Activated T-cell treated with anti-CD3 and anti-CD28 coated beads, Interleukin-2, amount 50 U/mL, for 4 hours (primary cell): ENCODE measurements at places on chromosomes 6 and 20.

DNA sequence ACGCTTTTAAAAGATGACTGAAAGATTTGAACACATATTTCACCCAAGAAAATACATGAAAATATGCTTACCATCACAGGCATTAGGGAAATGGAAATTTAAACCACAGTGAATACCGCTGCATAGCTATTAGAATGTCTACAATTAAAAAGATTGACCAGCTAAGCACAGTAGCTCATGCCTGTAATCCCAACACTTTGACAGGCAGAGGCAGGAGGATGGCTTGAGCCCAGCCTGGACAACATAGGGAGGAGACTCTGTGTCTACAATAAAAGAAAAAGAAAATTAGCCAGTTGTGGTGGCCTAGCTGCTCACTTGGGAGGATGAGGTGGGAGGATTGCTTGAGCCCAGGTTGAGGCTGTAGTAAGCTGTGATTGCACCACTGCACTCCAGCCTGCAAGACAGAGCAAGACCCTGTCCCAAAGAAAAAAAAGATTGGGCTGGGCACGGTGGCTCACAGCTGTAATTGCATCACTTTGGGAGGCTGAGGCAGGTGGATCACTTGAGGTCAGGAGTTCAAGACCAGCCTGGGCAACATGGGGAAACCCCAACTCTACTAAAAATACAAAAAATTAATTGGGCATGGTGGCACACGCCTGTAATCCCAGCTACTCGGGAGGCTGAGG, 163.7 kb upstream of the AKAP12 start:
- DNase-seq = no peak

DNA sequence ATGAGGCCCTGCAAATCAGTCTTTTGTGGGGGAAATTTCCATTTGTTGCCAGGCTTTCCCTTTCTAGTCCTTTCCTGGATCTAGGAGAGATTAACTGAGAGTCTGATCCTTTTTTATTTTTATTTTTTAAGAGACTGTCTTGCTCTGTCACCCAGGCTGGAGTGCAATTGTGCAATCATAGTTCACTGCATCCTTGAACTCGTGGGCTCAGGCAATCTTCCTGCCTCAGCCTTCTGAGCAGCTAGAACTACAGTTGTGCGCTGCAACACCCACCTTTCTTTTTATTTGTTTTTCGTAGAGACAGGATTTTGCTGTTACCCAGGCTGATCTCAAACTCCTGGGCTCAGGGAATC, 22.9 kb downstream of the OR2B2 start:
- DNase-seq = no peak

- DNase-seq = no peak
These were observed 150.4 kb downstream of the INSM1 start for GRCh38 chr20:20518263-20518662.

GRCh38 chr6:70241991-70242420, 60.9 kb downstream of the COL9A1 start:
- no peak for DNase-seq

GRCh38 chr20:10715035-10715434, 41.2 kb upstream of the JAG1 start:
- no peak for DNase-seq

GRCh38 chr6:133833949-133834359, 55.0 kb upstream of the TCF21 start:
- DNase-seq = no peak

DNA sequence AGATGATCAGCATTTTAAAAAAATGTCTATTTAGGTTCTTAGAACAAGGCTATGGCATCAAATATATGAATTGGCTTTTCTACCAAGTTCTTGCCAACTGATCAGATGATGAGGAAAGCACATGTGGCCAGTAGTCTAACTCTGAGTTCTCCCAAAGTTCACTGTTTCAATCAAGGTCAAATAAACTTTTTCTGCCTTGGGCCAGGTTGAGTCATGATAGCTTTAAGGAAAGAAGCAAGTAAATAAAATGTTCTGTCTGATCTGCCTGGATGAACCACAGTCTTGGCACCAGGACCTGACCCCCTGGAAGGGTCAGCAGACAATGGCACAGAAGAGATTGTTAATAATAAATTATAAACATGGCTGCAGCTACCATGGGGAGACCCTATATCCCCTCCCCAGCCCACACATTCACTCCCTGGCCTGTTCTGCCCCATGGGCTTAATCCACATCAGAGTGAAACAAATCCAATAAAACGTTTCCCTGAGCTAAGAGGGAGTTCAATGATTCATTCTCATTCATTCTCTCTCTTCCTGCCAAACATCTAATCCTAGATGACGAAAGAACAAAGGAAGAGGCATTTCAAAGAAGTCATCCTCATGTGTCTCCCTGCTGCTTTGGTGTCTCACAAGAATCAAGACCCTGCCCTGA, 661.6 kb downstream of the DHX35 start:
- DNase-seq = no peak

DNA sequence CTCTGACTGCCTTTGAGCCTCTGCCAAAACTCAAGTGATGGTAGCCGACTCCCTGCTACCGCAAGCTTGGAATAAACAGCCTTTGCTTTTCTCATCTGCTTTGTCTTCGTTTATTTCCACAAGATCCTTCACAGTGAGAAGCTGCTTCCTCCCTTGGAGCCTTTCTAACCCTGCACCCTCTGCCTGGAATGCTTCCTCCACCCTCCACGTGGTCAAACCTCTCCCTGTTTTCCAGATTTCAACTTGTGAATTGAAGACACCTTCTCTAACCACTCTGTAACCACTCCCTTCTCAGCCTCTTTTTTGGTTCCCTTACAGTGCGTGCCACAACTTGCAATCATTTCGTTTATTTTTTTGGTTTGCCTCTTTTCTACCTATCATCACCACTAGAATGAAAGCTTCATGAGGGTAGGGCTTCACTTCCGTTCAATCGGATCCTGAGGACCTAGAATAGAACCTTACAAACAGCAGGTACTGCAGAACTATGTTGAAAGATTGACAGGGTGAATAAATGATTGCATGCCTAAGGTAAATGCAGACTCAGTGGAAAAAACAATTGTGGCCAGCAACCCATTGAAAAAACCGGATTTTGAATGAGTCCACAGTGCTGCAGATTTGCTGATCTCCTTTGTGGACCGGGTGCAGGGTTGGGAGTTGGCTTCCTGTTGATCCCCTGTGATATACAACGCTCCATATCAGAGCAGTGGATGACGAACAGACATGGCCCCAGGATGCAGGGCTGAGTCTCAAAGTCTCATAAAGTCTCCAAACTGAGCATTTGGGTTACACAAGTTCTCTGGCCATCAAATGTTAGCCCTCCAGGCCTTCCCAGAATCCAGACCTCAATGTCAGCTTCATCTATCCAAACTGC, 51.0 kb upstream of the HIVEP1 start:
- DNase-seq = no peak

- DNase-seq = no peak
These were observed 42.6 kb upstream of the HDGFL1 start for GRCh38 chr6:22526736-22527135.
